ENCODE measurements at places on chromosomes 7 and 10.

DNA sequence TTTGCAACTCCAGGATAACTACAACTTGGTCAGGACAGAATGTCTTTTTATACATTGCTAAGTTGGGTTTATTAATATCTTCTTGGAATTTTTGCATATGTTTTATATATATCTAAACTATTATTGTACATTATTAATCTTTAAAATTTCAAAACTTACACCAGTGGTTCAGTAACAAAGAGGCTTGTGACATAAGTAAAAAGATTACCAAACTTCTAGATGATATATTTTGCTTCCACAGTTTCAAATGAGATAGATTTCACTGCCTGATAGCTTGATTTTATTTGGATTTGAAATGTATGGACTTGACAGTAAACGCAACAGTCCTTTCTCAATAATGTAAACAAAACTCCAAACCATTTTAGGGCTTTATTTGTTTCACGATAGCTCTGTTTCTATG lies 701.2 kb upstream of the IGFBP3 start:
- no peak for DNase-seq

- no peak for DNase-seq
Measured at GRCh38 chr7:70573696-70574095, 558.2 kb upstream of the GALNT17 start.

DNA sequence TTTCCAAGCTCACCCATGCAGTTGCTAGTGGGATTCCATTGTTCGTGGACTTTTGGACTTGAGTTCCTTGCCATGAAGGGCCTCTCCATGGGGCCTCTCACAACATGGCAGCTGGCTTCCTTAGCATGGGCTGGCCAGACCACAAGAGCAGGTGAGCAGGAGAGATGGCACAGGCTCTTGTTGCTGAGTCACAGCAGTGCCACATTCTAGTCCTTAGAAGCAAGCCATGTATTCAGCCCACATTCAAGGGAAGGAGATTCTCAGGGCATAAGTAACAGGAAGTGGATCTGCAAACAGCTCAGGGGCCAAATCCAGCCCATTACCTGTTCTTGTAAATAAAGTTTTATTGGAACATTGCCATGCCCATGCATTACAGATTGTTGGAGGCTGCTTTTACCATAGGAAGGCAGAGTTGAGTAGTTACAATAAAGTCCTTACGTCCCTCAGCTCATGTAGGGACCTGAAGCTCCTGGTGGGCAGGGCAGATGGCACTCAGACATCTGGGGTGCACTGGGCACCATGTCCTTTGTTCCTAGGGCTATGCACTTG lies 481.5 kb upstream of the FOXK1 start:
- DNase-seq: no peak

DNA sequence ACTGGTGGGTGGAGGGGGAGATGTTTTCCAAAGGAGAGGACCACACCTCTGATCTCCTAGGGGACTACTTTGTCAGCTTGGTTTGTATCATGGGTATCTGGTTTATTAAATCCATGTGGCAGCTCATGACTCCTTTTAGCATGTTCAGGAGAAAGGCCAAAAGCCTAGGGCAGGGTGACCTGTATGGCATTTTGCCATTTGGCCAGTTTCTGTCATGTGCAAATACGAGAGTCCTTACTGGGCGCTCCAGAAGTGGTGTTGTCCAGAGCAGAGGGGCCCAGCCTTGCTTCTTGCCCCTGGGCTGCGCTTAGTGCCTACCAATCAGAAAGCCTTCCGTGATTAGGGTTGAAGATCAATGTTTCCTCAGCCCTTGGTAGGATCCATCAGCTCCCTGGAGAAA lies 31.0 kb downstream of the ADRA2A start:
- DNase-seq: no peak

GRCh38 chr10:119320981-119321380 lies 113.6 kb downstream of the GRK5 start:
- DNase-seq: no peak

- DNase-seq: peak; percentile 77
Measured at GRCh38 chr10:114879541-114880158, 58.1 kb downstream of the FHIP2A start.

DNA sequence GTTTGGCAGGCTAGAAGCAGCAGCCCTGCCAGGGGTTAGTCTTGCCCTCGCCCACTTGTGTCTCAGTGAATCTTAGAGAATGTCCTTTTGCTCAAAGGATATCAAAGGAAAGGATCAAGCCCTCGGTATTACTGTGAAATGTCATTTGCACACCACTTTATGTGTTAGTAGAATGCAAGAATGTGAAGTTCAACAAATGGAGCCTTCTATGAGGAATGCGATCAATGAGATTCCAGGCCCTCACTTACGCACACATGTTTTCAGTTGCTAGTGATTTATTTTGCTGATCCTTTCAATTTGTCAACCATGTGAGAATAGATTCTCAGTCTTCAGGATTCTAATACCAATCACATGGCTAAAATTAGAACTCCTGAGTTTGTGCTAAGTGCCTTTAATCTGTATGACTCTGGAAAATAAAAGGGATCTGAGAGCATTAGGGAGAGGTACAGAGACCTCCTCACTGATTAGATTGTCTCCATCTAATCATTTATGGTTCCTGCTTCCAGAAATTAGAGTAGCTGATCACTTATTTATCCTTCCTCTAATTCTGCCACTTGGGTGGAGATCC lies 123.0 kb upstream of the SP4 start:
- DNase-seq: no peak

DNA sequence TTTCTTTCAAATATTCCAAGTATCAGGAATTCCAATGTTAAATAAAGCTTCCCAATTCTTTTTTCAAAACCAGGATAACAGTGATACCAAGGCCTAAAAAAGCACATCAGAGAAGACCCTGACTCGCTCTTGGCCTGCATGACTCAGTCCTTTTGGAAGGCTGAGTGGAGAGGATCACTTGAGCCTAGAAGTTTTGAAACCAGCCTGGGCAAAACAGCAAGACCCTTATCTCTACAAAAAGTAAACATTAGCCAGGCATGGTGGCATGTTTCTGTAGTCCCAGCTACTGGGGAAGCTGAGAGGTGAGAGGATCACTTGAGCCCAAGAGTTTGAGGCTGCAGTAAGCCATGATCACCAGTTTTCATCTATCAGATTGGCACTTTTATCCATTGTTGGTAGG lies 18.7 kb downstream of the NFE2L3 start:
- no peak for DNase-seq

DNA sequence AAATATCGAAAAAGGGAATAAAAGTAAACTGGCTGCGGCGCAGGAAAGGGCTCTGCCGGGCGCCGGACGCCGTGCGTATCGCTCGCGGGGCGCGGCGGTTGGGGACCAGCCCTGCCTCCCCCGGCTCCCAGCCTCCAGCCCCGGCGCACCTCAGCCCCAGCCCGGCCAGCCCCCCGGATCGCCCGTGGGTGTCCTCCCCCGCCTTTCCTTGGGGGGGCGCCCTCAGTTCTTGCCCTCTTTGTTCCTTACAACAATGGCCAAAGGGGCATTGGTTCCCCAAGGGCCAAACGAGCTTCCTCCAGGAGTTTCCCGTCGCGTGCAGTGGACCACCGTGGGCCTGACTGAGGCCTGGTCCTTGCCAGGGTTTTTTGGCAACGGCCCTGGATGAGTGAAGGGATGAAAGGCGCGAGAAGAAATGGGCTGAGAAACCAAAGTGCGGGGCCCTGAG lies 1.2 kb downstream of the MACROH2A2 start:
- peak; percentile 66 for DNase-seq

GRCh38 chr10:64454962-64455361 lies 933.8 kb downstream of the REEP3 start:
- no peak for DNase-seq

GRCh38 chr7:37352974-37353948 lies 95.4 kb downstream of the ELMO1 start:
- DNase-seq: peak; percentile 60

GRCh38 chr10:57260175-57260574 lies 899.1 kb upstream of the ZWINT start:
- no peak for DNase-seq

Measured in ELF-1 (cell line).